ENCODE measurements at places on chromosomes 5 and 9. TPM values are rescaled to one million over a fixed set of nuclear protein-coding genes. Genes with fewer than 3 reads are reported as not detected.
A peak's percentile ranks its signal among the peaks of the same experiment; 100 is the strongest.

DNA sequence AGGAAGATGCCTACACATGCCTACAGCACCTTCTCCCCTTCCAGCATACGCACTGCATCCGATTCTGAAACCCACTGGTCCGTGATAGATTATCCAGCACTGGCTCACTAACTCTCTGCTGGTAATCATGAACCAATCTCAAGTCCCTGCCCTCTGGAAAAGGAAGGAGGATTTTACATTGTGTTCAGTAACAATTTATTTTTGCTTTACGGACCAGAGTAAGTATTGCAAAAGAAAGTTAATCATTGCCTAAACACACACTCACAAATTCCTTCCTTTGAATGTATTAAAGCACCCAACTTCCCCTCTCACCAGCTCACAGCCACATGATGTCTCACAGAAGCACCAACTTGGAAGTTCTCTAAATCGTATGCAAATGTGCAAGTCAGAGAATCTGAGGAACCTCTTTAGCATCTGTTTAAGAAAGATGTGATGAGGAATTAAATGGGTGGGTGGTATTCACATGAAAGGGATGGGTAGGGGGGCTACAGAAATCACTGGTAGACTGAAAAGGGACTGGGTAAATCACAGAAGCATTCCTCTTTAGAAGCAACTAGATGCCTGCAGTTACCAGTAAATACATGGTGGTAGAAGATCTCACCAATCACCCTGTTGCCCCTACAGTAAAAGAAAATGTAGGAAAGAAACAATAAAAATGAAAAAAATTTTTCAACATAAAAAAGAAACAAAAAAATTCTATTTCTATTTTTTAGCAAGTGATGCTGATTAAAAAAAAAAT is 8.4 kb downstream of the GNAQ start:
- DNase-seq, result no peak

- DNase-seq, result peak; percentile 4
These were observed 13.9 kb upstream of the ANXA6 start for GRCh38 chr5:151171529-151171928.

GRCh38 chr9:7081065-7081600 is 323.4 kb downstream of the KDM4C start:
- DNase-seq, result no peak

DNA sequence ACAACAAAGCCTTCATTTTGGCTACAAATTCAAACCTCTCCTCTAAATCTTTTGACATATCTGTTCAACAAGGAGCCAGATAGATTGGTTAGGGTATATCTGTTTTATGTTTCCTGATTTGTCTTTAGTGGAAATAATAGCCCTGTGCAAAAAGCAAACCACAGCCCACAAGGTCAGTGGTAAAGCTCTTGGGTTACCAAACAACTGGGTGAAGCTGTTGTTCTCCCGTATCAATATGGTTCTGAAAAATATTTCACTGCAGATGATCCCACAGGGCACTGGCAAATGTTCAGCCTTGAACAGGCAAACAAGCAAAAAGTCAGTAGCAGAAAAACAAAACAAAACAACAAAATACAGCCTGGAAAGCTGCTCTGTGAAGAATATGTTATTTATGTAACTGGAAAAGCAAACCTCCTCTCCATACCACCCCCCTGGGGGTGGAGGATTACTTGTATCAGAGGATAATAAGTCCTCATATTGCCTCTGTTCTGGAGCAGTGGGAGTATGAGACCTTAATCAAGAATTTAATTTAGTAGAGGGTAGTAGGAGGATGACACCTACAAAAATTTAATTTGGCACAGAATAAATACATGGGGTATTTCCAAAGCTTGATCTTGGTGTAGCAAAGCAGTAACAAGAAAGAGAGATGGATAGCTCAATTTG is 20.8 kb upstream of the PTBP3 start:
- DNase-seq, result no peak

GRCh38 chr5:142584891-142585290 is 101.0 kb downstream of the FGF1 start:
- no peak for DNase-seq

DNA sequence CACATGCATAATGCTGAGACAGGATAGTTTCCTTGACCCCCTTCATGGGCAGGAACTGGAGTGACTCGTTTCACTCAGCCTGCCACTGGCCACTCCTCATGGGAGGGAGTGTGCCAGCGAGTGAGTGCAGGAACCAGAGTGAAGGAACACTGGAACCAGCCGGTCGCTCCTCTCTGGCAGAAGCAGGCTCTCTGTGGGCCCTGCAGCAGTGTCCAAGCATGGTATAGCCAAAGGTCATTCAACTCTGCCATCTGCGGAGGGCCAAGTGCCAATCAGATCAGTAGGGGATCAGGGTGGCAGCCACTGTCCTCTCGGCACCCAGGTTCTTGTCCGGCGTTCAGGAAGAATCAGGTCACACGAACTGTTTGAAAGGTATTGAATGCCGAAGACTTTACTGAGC is 169.3 kb upstream of the PPP1R2B start:
- DNase-seq, result no peak

- no peak for DNase-seq
These were observed 52.8 kb downstream of the ROR2 start for GRCh38 chr9:91897201-91897600.

GRCh38 chr5:107418071-107418470 is 252.7 kb downstream of the EFNA5 start:
- no peak for DNase-seq

GRCh38 chr9:110561826-110562225 is 17.7 kb downstream of the SVEP1 start:
- DNase-seq, result no peak

DNA sequence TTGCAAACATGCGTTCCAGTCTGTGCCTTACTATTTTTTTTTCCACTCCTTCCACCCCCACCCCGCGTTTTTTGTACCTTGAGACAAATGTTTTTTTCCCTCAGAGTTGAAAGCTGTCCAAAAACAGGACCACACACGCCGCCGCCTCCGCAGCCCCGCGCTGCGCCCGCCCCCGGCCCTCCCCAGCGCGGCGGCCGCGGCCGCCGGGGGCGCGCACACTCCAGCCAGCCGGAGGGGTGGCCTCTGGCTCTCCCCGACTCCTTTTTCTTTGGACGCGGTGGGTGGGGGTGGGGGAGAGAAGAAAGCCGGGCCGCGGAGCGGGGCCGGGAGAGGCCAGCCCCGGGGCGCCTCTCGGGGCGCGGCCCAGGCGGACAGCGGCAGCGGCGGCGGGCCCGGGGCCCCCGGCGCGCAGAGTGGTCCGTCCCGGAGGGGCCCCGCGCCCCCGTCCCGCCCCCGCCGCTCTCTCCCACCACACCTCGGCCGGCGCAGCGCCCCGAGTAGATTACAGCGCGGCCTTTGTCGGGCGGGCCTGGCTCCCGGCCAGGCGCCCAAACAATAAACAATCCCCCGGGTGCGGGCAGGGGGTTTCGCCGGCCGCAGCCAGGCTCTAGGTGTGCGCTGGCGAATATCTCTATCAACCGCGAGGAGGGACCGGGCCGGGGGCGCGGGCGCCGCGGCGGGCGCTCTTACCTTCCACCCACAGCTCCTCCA is 10.9 kb downstream of the PTCH1 start:
- DNase-seq, result peak; percentile 56

DNA sequence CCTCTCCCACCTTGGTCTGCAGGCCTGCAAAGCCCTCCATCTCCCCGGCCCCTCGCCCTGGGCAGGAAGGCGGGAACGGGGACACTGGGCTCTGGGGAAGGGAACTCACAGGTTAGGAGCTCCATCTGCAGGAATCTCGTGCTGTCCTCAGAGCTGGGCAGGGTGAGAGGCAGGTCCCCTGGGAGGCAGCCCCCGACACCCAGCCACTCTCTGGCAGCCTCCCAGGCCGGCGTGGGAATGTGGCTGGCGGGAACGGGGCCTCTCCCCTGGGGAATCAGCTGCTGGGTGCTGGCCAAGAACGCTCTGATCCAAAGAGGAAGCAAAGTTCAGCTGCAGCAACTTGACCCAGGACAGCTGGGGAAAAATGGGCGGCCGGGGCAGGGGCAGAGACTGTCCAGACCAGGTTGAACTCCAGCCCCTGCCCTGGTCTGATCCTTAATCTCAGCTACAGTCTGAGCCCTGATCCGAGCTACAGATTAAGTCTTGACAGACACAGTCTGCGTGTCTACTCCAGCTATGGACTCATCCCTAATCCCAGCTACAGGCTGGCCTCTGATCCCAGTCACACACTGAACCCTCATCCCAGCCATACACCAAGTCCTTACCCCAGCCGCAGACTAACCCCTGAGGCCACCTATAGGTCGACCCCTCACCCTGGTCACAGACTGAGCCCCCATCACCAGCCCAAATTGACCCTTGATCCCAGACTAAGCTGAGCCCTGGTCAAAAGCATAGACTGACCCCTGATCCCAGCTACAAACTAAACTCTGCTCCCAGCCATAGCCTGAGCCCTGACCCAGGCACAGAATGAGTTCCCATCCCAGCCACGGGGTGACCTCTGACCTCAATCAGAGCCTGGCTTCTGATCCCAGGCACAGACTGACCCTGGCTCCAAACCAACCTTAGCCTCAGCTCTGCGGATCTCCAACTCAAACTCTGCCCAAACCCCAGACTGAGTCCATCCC is 37.3 kb upstream of the EGFL7 start:
- peak; percentile 98 for DNase-seq

DNA sequence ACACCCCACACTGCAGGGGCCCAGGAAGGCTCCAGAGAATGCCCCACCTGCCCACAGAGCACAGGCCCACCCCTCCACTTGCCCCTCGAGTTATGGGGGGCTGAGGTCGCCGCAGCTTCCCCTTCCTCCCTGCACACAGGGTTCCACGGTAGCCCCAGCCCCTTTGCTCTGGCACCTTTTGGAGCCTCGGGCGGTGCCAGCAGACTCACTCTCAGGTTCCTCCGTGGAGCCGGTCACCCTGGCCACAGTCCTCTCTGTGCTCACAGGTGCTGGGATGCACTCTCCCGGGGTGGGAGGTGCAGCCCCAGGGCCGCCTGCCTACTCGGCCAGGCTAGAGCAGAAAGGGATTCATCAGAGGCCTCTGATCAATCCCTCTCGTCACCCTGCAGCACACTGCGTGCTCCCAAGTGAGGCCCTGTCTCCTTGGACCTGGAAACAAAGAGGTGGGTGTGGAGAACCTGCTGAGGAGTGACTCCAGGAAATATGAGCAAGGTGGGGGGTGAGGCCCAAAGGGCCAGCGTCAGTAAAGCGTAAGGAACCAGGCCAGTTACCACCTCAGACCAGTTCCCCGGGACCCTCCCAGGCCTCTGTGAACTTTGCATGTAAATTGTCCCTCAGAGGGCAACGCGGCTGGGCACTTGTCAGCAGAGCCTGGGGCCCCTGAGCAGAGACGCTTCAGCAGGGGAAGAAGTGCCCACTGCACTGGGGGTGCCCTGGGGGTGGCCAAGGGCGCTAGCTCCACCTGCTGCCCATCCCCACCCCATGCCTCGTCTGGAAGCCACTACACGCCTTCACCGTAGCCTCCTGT is 167.8 kb downstream of the OLFM1 start:
- no peak for DNase-seq

DNA sequence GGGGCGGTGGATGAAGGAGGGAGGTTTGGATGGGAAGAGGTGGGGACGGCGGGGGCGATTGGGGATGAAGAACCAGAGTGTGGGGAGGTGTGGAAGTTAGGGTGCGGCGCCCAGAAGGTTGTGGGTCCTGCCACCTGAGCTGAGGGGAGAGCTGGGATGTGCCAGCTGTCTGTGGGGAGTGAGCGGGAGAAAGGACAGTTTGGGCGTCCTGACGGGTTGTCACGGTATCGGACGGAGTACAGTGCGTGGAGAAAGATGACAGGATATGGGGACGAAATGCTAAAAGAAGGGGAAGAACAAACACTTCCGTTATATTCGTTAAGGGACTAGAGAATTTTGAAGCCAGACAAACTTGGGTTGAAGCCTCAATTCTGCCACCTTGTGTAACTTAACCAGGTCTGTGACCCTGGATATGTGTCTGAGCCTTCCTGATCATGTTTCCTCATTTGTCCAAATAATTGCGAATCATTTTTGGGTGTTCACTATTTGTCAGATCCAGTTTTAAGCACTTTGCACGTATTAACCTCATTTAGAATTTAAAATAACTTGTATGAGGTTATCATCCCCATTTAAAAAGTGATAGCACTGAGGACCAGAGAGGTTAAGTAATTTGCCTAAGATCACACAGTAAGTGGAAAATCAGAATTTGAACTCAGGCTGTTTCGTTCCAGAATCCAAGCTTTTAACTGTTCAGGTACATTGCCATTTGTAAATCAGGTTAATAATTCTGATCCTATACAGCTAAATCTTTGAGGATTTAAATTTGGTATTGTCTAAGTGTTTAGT is 689 bp downstream of the CNTRL start:
- DNase-seq, result no peak

GRCh38 chr5:149239917-149240316 is 31.7 kb upstream of the AFAP1L1 start:
- no peak for DNase-seq

DNA sequence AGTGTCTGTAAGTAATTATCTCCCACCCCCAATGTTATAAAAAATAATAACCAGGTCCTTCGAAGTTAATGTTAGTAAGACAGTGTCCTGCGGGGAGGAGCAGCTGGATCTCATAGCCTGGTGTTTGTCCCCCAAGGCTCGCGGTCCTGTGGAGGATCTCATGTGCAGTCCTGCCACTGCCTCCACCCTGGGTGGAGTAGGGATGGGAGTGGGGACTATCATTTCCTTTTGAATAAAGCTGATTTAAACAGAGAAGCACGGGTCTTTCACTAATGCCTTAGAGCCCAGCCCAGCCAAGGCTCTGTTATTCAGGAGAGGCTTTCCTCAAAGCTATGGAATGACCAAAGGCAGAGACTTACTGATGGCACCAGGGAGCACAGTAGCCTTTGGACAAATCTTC is 40.2 kb downstream of the SUB1 start:
- no peak for DNase-seq

- DNase-seq, result no peak
These were observed 37.8 kb downstream of the BHMT start for GRCh38 chr5:79149433-79149832.

- no peak for DNase-seq
These were observed 173.9 kb downstream of the TRPM3 start for GRCh38 chr9:70947511-70947910.

DNA sequence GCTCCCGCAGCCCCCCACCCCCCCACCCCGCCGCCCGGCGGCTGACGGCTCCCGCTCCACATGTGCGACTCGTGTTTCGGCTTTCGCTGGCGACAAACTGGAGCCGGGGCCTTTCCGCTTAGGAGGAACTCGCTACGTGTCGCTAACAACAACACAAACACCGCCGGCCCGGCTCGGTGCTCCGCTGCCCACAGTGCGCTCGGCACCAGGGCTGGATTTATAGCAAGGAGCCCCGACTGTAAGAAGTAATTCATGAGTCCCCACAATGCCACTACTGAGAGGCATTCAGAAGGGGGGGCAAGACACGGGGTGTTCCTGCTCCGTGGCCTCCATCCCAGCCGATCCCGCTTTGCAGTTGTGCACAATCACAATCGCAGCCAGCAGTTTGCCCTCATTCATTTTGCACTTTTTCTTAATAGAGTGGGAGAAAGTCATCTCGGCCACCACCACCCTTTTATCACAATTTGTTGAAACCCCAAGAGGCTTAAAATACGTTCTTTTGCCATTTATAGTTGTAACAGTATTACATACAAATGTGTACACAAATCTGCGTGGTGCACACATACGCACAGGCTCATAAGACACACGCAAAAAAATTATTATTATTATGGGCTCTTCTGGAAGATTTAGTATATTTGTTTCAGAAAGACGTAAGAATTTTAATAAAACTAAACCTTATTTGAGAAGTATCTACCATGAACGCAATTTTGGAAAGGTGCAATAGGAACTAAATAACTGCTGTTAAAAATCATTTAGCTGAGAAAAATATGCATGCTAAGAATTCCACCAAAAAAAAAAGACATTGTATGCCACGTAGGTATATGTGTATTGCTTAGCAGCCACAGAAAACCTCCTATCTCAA is 48.1 kb downstream of the EBF1 start:
- peak; percentile 48 for DNase-seq

The SCGB3A2 gene
- not detected for total RNA-seq

The GABRB2 gene
- not detected for total RNA-seq

The FAXDC2 gene
- 83.6 TPM for total RNA-seq

The ANKDD1B gene
- 0.13 TPM for total RNA-seq

Data from left lobe of liver (tissue), 2 donors.